NCI-H1048 (cell line): ENCODE measurements at places on chromosomes 6 and 20.

DNA sequence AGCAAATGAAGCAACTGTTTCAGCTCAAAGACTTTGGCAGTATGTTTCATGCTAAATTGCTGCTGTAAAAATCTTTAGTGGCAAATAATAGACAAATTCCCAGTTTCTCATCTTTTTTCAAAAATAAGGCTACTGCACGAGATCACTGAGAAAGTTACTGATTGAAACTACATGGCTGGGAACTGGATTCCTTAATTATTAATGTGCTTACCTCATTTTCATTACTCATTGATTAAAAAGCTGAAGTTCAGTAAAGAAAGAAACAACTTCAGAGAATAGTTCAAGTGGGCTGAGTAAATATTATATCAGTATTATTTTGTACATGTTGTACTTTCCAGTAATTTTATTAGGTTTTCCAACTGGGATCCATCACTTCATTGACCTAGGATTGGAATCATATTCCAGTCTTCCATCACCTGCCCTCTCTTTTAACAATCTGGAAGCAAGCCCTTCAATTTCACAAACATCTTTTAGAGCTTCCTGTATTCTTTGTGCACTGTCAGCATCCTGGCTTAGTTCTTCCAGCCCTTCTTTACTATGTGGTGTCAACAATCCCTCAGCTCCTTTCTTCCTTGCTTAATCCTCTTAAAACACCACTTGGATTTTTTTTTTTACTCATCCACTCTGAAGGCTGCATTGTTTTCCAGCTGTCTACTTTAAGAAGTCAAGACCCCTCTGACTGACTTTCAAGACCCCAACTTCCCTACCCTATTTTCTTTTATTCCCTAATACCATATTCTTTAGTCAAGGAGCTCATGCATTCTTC is 4.3 kb downstream of the MEI4 start:
- DNase-seq, result no peak

- no peak for DNase-seq
These were observed 167.1 kb downstream of the PRL start for GRCh38 chr6:22129751-22130150.

DNA sequence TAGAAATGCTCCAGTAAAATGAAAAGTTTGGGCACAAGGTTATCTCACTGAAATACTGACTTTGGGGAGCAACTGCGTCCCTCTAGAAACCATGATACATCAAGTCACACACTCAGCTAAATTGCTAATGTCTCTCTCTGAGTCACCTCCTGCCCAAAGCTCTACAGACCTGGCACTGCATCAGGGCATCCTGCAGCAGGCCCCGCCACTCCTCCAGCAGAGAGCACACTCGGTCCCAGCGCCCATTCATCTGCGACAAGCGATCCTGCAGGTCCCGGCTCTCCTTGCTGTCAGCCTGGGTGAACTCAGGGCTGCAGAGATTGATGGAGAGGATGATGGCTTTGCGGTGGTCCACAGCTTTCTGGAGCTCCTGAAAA is 329.0 kb downstream of the ESR1 start:
- DNase-seq, result no peak

DNA sequence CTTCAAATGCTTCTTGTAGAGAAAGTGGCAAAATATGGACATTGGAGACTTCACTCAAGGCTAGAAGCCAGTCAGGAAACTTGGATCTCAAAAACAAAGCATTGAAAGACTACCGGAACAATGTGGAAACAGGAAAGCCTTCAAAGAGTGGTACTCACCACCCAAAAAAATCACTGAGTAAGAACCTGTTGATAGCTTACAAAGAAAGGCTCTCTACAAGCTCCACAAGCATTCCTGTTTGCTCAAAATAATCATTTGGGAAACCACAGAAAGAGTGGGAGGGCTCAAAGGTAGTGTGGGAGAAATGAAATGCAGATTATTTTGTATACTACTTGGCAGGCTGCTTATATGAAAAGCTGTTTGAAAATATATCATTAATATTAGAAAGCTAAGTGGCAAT is 9.5 kb upstream of the DST start:
- no peak for DNase-seq

- no peak for DNase-seq
These were observed 238.5 kb downstream of the TBX18 start for GRCh38 chr6:84525907-84526306.

GRCh38 chr6:107654764-107655163 is 164.8 kb downstream of the SOBP start:
- DNase-seq, result no peak

GRCh38 chr6:158837684-158838625 is 18.8 kb upstream of the EZR start:
- no peak for DNase-seq

GRCh38 chr20:48919882-48920526 is 1.5 kb upstream of the ARFGEF2 start:
- no peak for DNase-seq

DNA sequence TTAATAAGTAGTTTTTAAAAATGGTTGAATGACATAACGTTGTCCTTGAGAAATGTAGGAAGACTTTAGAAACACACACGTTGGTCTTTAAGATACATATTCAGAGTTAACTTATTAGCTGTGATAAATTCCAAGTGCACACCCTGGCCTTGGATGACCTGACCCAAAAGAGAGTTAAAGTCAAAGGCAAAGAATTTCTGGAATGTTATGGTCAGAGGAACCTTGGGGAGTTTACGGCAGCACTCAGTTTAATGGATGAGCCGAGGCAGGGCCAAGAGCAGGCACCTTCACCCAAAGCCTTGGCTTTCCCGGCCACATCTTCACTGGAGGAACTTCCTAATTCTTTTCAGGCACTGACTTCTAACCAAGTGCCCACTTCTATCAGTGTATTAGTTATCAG is 200.5 kb downstream of the SMOC2 start:
- no peak for DNase-seq

GRCh38 chr6:109579361-109579760 is 96.3 kb upstream of the ZBTB24 start:
- DNase-seq, result no peak

GRCh38 chr20:59118855-59119254 is 44.8 kb upstream of the ZNF831 start:
- no peak for DNase-seq

GRCh38 chr6:33786736-33787135 is 2.2 kb downstream of the LEMD2 start:
- DNase-seq, result no peak

GRCh38 chr20:33693741-33694638 is 7.8 kb upstream of the E2F1 start:
- DNase-seq, result no peak

GRCh38 chr6:4320860-4321259 is 185.5 kb upstream of the ECI2 start:
- DNase-seq, result no peak

GRCh38 chr6:161035182-161035980 is 43.8 kb downstream of the MAP3K4 start:
- no peak for DNase-seq

GRCh38 chr6:47680724-47681123 is 17.7 kb upstream of the ADGRF4 start:
- no peak for DNase-seq

DNA sequence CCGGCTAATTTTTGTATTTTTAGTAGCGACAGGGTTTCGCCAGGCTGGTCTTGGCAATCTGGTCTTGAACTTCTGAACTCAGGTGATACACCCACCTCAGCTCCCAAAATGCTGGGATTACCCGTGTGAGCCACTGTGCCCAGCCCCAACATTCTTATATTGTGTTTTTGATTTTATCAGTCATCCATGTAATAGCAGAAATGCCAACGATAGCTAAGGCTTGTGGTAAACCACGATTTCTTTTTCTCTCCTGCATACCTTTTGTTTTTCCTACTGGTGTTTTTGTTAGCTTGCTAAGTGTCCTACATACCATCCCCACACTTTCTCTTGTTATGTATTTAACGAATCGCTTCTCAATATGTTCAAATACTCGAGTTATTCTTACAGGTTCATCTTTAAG is 12.1 kb downstream of the PHACTR2 start:
- DNase-seq, result no peak

DNA sequence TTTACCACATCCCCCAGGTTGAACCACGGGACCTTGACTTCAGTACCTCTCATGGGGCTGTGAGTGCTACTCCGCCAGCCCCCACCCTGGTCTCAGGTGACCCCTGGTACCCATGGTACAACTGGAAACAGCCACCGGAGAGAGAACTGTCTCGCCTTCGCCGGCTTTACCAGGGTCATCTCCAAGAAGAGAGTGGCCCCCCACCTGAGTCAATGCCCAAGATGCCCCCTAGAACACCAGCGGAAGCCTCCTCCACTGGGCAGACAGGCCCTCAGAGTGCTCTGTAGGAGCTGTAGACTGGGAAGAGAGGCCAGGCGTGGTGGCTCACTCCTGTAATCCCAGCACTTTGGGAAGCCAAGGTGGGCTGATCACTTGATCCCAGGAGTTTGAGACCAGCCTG is 1.2 kb upstream of the ATAT1 start:
- DNase-seq, result no peak
